CD4-positive, alpha-beta T cell (primary cell): ENCODE measurements at places on chromosomes 7 and 10.

DNA sequence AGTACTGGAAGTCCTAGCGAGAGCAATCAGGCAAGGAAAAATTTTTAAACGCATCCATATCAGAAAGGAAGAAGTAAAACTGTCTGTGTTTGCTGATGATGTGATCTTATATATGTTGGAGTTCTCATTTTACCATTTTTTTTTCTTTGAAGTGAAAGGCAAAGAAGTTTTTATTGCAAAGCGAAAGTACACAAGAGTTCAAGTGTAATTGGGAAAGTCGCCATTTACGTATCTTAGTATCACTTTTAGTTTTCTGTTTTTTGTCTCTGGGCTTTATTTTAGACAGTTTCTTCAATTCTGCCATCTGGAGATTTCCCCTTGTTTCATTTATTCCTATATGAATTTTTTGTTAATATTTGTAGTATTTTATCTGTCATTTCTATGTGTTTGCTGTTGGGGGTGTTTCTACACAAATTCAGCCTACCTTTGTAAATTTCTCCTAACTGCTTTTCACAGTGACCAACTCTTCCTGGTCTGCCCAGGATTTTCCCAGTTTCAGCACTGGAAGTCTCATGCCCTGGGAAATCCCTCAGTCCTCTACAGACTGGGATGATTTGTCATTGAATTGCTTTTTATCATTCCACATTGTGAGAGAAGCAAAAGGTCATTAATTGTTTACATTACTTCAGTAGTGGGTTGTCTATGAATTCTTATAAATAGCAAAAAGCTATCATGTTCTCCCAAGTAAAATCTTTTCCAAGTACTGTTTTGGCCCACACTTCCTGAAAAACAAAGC lies 23.2 kb downstream of the BET1 start:
- DNase-seq, result no peak

- no peak for DNase-seq
These were observed 703.7 kb upstream of the FZD8 start for GRCh38 chr10:36345807-36346206.

DNA sequence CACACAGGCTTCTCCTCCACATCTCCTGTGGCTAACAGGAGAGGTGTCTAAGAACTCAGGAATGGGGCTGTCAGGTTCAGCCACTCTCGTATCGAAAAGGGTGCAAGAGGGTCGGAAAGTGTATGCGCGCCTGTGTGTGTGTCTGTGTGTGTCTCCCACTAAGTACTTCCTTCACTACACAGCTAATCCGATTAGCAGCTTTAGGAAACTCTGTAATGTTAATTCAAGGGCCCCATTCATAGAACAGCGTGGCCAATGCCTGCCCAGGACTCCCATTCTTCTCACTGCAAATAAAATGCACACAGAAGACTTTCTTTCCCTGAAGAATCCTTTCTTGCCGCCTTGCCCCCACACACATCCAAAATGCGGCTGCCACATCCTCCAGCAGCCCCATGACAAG lies 39.9 kb downstream of the TLL2 start:
- DNase-seq, result no peak

- DNase-seq, result no peak
These were observed 102.0 kb upstream of the HDAC9 start for GRCh38 chr7:18393465-18394118.

DNA sequence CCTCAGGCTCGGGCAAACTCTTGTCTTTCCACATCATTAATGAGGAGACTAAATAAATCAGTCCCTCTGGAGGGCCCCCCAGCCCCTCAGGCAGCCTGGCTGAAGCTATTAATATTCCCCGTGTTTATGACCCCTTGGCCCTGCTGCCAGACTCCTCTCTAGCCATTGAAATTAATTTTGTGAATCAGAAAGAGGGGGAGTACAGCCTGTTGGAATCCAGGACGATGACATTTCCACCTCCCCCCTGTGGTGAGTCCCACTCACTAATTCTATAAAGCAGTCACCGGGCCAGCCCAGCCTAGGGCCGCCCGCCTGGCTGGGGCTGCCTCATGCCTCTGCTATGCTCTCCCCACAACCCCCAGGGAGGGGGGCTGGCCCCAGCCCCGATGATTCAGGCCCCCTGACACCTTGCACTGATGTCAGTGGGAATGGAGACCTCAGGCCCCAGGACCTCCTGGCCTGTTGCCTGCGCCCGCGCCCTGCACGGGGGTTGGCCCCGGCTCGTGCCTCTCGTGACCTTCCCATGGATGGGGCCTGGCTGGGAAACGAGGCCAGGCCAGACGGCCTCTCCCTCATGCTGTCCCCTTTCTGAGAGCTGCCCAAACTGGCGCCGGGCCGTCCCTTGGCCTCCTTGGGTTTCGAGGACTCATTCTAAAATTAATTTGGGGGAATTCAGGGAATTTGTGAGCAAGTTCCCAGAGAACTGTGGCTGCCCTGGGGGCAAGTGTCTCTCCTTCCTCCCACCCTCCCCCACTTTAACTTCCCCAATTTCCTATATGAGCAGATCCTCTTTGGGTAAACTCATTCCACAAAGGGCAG lies 34.0 kb downstream of the TMEM270 start:
- DNase-seq, result no peak

DNA sequence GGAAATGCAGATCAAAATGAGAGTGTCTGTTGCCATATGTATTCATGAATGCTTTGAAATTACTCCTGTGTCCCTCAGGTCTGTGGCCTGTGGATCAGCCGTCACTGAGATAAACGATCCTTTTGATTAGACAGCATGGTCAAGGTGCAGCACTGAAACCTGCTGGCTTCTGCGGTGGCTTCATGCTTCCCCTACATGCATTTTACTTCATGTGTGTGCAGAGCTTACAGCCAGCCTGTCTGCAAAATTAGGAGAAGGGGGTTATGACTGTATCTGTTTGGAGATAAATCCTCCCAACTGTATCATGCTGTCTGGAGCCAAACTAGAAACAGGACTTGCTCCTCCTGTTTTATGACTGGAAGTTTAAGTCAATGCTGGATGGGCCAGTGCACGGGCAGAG lies 71.0 kb upstream of the PLPP4 start:
- DNase-seq, result no peak

DNA sequence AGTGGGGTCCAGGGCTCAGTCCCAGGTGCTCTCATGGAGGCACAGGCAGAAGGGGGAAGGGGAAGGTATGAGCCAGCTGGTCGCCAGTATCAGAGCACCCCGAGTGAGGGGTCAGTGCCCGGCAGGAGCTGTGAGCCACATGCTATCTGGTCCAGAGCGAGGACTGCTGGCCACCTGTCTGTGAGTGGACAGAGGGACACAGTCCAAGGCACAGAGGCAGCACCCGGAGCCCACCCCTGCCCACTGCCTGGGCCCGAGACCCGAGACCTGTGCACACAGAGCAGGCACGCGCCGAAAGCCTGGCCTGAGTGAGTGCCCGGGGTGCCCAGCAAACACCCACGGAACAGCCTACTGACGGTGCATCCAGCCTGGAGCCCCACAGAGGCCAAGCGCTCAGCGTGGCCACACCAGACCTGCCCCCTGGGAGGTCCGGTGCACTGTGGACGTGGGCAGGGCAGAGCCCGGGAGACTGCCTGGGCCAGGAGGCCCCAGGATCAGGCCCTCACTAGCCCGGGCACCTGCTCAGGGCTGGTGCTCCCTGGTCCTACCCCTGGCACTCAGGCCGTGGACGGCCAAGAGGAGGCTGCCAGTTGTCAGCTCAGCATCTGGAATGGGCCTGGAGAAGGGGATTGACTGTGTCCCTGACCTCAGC lies 29.4 kb downstream of the ADGRA1 start:
- DNase-seq, result no peak

DNA sequence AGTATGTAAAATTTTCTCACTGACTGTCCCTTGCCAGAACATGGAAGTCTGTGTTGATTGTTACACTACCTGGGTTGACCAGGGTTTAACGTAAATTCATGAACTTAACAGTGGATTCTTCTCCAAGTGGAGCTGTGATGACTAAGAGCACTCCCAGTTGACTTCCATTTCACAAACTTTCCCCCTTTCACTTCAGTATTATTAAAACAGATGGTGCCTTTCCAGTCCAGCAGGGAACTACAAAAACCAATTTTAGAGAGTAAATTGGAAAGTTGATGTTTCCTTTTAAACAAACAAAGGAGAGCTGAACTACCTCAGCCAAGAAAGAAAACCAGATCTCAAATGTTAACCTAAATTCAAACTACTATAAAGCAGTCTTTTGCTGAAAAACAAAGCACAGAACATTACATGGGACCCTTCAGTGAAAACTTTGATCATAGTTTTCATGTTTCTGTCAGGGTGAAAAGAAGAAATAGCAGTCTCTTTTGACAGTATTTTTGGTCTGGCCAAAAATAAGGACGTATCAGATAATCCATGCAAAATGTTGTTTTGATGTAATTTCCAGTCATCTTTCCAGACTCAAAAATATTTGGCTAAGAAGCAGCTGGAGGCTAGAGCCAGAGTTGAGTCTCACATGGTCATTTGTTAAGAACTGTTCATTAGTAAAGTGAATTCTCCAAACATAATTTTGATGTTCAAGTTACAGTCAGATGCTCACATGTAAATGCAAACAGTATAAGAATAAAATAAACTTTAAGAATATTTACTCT lies 479.9 kb upstream of the AKR1E2 start:
- no peak for DNase-seq

- DNase-seq, result no peak
These were observed 116.7 kb upstream of the TMEM106B start for GRCh38 chr7:12094365-12094921.

- no peak for DNase-seq
These were observed 217.7 kb upstream of the FZD1 start for GRCh38 chr7:91046322-91047089.

DNA sequence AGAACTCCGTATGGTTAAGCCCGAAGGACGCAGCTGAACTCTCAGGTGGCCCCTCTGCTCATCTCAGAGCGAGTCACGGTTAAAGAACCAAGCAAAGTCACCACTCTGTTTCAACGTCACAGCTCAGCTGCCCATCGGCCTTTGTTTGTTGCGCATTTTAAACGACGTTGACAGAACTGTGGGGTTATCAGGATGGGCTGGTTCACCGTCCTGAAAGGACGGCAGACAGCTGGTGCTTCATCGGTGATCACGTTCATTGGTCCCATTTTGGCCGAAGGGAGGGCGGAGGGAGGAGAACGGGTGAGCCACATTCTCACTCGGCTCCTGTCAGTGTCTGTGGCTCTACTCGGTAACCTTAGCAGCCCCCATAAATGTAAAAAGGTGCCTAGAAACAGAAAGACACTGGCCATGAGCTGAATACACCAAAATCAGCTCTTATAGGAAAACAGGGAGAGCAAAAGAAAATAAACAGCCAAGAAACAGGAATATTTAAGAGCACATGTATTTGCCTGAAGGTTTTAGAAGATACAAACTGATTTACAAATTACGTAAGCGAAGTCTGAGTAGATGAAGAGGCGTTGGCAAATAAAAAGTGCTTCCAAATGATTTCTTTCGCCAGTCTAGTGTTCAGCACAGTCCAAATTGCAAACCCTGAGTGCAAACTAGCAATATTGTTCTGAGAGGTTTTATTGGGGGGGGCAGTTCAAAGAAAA lies 8.4 kb downstream of the PRKAG2 start:
- no peak for DNase-seq

- no peak for DNase-seq
These were observed 214.3 kb downstream of the NEBL start for GRCh38 chr10:20682782-20683181.

GRCh38 chr7:158572000-158572828 lies 15.4 kb downstream of the PTPRN2 start:
- DNase-seq, result no peak

- DNase-seq, result no peak
These were observed 132.2 kb upstream of the NPVF start for GRCh38 chr7:25360451-25360850.

DNA sequence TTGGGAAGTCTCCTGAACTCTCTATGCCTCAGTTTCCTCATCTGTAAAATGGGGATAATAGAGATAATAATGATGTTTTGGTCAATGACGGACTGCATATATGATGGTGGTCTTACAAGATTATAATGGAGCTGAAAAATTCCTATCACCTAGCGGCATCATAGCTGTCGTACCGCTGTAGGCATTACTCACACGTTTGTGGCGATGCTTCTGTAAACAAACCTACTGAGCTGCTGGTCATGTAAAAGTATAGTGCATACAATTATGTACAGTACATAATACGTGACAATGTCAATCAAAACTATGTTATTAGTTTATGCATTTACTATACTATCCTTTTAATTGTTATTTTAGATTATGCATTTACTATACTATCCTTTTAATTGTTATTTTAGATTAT lies 339.1 kb upstream of the NPVF start:
- no peak for DNase-seq

DNA sequence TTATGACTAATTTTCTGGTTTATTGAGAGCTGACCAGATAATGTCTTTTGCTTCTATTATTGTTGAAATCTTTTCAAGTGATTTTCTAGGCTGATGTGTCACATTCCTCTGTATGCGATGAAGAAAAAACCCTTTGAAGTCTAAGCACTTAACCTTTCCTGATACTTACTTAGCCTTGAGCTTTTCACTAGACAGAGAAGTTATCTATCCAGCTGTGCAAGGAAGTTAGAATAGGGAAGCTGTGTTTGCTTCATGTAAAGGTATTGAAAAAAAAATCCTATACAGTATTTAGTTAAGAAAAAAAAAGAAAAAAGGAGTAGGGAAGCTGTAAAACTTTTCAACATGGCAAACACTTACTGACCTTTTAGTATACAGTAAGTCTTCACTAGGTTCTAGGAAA lies 117.6 kb upstream of the DNAJB12 start:
- DNase-seq, result no peak

DNA sequence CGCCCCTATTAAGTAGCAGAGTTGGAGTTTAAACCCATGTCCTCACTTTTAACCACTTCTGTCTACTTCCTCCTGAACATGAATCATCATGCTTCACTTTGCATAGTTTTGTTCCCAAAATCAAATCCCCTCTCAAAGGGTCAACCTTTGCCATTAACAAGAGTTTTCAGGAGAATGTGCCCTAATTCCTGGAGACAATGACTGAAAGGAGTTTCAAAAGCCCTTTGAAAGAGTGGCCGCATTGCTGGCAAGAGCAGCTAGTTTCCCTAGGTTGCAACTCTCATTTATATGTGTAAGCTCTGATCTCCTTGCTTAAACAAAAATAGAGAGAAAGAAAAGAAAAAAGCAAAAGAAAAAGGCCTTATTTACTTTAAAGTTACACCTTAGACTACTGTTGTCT lies 9.2 kb downstream of the LGI1 start:
- no peak for DNase-seq

DNA sequence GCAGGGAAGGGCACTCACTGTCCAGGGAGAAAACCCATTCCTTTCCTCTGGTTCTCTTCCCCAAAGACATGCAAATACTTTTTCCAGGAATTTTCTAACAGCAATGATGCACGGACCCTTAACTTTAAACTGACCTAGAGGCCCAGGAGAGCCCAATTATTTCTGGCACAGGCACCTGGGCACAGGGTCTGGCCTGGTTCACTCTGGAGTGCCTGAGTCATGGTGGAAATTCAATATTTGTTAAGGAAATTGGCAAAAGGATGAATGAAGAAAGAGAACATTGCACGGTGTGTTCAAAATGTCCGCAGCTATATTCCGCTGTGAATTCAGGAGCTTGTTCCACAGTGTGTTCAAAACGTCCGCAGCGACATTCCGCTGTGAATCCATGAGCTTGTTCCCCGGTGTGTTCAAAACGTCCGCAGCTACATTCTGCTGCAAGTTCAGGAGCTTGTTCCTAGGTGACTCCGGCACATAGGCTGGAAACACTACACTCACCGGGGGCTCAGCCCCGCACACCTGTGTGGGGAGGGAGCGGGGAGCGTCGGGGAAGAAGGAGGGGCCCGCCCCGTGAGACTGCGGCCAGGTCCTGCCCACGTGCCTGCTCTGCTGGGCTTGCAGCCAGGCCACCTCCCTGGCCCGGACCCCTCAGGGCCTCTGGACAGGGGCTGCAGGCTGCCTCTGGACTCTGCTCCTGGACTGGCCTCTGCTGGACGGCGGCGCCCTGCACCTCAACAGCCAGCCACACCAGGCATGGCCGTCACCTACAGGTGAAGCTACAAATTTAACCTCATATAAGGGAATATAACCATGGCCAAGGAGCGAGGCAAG lies 72.0 kb upstream of the FAM20C start:
- DNase-seq, result no peak
